ENCODE measurements at places on chromosomes 16 and 17.
A peak's percentile ranks its signal among the peaks of the same experiment; 100 is the strongest.

GRCh38 chr16:57752203-57752580, 16.6 kb downstream of the KATNB1 start:
- DNase-seq = no peak

DNA sequence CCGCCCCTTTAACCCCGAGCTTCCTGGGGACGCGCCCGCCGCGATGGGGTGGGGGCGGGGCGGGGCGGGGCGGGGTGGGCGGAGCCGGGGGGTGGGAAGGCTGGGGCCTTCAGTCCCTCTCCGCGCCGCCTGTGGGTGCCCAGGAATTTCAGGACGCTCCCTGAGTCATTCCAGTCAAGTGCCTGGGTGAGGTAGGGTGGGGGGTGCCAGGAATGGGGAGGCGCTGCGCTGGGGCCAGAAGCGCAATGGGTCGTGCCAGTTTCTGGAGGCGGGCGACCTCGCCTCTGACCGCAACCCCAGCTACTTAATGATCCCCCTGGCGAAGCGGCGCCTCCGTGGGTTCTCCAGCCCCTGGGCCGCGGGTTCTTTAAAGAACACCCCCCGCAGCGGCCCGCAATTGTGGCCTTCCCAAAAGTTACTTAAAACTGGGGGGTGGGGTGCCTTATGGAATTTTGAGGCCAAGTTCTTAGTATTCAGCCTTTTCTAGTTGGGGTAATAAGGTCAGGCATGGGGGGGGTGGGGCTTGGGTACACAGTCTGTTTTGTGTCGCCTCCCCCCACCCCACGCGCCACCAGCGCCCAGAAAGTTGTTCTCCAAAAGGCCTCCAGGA, 826 bp upstream of the GSE1 start:
- DNase-seq = peak; percentile 74

DNA sequence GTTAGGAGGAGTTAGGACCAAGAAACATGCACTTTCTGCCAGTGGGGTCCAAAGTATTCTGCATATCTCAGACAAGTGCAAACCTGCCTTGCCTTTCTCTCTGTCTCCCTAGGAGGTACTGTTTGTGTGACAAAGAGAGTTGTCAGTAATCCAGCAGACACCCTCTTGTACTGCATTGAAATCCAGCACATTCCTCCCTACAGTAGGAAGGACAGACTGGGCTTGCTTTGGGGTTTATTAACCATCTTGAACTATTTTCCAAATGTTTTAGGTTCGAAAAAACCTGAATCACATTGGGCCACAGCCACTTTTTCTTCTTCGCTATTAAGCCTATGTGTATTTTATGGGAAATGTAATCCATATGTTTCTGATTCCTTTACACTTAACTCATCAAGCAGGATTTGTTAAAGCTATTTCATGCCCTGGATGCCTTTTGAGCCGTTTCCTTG, 204.2 kb upstream of the KCNJ16 start:
- peak; percentile 93 for DNase-seq

GRCh38 chr17:40932608-40933007, 4.8 kb downstream of the KRT23 start:
- no peak for DNase-seq

GRCh38 chr17:79557276-79558090, 53.4 kb downstream of the RBFOX3 start:
- no peak for DNase-seq

DNA sequence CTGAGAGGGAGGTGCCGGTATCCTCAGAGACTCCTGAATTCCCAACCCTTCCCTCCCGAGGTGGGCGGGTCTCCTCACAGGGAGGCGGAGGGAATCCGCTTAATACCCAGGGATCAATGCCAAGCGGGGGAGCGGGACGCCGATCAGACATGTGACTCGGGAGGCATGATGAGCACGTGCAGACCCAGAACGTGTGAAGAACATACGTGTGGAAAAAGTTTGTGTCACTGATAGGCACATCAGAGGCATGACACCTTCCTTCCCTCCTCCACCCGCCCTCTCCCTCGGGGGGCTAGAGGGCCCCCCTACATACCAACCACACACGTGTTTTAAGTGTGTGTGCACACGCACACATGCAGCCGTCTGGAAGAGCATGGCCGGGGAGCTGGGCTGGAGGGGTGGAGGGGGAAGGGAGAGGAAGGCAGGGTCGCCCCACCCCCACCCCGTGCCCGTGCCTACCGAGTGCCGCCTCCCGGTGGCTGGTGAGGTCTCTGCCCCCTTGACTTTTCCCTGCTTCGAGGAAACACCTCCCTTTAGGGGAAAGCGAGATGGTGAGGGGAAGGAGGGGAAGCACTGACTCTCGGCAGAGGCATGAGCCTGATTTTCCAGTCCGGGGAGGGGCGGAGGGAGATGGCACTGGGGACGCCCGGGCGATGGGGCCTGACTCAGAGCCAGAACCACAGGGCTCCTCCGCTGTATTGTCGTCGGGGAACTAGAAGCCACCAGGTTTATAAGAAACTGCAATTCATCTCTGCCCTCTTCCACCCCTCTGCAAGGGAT, 12.1 kb upstream of the TBX21 start:
- DNase-seq = no peak

GRCh38 chr17:48240562-48241130, 133.1 kb downstream of the SNX11 start:
- DNase-seq = no peak

- no peak for DNase-seq
Observed at GRCh38 chr16:73482310-73482709, 434.4 kb upstream of the ZFHX3 start.

All from fibroblast of skin of left quadriceps (primary cell).